Inflammatory macrophage treated with lipopolysaccharide for 4 hours (primary cell): ENCODE measurements at places on chromosomes 6 and 20.

DNA sequence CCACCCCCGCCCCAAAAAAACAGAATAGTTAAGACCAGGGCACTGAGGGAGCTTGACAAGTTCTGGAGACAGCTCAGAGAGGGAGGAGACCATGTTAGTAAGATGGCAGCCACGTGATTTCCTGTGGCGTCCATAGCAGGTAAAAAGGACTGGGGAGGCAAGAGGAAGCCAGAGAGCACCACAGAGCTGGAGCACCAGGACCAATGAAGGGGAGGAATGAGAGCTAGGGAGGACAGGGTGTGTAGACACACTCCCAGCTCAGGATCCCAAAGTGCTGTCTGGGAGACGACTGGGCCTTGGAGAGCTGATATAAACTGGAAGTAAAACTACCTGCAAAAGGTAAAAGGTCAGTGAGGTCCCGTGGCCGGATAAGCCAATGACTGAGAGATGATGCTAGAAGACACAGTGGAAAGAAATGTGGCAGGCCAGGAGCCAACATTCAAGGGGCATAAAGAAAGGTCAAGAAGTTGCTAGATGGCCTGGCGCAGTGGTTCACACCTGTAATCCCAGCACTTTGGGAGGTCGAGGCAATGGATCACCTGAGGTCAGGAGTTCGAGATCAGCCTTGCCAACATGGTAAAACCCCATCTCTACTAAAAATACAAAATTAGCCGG is 39.0 kb downstream of the SLC23A2 start:
- DNase-seq = no peak

- DNase-seq = no peak
Observed at GRCh38 chr20:2023151-2023550, 29.3 kb upstream of the PDYN start.

- no peak for DNase-seq
Observed at GRCh38 chr6:1076531-1077459, 235.1 kb upstream of the FOXQ1 start.

GRCh38 chr6:19434065-19434464 is 403.1 kb upstream of the ID4 start:
- DNase-seq = no peak

DNA sequence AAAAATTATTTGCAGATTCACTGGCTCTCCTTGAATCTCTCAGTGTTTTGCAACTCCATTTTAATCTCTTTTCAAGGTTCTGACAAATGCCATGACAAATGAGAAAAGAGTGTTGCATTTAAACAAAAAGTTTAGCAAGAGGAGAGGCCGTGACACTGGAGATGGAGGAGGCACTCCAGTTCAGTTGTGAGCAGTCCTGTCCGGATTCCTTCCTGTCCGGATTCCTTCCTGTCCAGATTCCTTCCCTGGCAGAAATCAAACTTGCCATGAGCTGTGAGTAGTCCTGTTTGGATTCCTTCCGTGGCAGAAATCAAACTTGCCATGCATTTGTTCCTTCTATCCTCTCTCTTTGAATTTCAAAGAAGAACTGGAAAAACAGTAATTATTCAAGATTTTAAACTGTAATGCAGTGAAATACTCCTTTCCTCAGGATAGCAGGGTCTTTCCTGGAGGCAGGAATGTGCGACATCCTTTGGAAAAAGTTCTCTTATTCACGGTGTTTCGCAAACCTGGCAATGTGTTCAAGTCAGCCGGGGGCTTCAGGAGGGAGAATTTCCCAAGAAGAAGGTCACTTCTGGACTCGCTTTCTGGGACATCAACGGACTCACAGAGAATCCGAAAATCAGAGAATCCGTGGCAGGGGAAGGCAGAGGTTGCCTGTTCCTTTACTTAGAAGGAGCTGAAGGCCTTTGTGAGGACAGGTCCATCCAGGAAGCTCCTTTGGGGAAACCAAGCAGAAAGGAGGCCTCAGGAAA is 48.7 kb upstream of the DACT2 start:
- no peak for DNase-seq

DNA sequence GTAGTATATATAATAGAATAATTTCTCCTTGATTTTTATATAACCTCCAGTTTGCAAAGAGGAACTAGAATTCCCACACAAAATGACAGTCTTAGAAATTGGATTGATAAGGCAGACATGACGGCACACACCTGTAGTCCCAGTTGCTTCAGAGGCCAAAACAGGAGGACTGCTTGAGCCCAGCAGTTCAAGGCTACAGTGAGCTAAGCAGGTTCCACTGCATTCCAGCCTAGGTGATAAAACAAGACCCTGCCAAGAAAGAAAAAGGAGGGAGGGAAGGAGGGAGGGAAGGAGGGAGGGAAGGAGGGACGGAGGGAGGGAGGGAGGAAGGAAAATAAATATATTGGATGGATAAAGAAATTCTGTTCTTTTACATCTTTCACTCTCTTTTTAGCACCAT is 77.6 kb upstream of the SASH1 start:
- DNase-seq = no peak

GRCh38 chr6:39441301-39441700 is 118.8 kb upstream of the KCNK16 start:
- no peak for DNase-seq

GRCh38 chr20:37243076-37243936 is 18.3 kb downstream of the GHRH start:
- DNase-seq = no peak

GRCh38 chr6:37323580-37323979 is 30.2 kb upstream of the RNF8 start:
- DNase-seq = no peak

DNA sequence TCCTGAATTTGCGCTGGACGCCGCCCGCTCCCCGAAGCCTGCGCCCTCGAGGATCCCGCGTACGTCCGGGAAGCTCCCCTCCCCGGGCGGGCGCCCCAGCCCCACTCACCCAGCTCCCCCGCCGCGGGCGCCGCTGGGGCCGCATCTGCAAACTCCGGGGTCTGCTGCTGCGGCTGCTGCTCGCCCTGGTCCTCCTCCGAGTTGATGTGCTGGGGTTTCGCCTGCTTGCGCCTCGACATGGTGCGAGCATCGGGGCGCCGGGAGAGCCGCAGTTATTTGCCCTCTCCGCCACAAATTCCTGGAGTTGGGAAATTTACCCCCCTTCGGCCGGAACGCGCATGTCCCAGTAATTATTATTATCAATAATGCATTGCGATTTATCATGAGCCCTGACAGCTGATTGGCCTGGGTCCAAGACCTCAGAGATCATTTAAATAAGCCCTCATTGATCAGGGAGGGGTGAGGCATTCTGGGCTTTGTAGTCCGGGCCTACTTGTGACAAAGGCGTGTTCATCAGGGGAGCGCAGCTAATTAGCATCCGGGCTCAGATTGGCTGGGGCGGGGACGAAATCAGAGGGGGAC is at the start of gene SALL4:
Gene SALL4, minus strand, starts transcription at position 352 of the 582 bp plus-strand sequence. Its CDS starts 113 bp downstream, at position 239.
- DNase-seq = no peak

GRCh38 chr20:6818033-6818808 is 50.7 kb downstream of the BMP2 start:
- DNase-seq = no peak

- no peak for DNase-seq
Observed at GRCh38 chr6:167786853-167787675, 39.6 kb upstream of the AFDN start.

- no peak for DNase-seq
Observed at GRCh38 chr6:3911130-3911529, 62.0 kb downstream of the FAM50B start.

GRCh38 chr6:168015482-168016175 is 18.2 kb downstream of the KIF25 start:
- DNase-seq = no peak

GRCh38 chr20:39576771-39577170 is 614.6 kb downstream of the DHX35 start:
- no peak for DNase-seq
